Immature natural killer cell (primary cell): ENCODE measurements at places on chromosomes 6 and 20.

GRCh38 chr20:36391456-36391855 is 85.3 kb downstream of the DLGAP4 start:
- DNase-seq = no peak

GRCh38 chr6:106039897-106040592 is 46.1 kb upstream of the PRDM1 start:
- DNase-seq = no peak

- DNase-seq = peak; percentile 28
Observed at GRCh38 chr6:84575264-84575663, 189.1 kb downstream of the TBX18 start.

DNA sequence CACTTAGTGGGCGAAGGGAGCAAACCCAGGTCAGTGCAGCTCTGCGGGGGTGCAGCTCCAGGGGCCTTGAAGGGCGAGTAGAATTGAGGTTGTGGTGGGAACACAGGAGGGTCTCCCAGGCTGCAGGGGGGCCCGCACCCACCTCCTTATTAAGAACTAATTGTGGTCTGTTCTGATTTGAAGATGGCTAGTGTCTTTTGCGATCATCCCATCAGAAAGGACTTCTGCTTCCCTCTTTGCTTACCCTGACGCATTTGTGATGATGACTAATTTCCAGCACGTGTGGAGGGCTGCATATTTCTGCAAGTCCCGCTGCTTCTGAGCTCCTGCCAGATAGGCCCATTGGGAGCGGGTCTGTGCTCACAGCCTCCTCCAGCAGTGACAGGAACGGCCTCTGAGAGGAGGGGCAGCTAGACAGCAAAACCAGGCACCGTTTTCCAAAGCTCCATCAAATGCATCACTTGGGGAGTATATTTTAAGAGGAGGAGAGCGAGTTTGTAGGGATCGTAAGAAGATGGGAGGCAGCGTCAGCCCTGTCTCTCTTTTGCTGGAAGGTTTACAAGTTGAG is 268.9 kb downstream of the CDH4 start:
- DNase-seq = no peak

GRCh38 chr20:6704132-6704861 is 63.2 kb upstream of the BMP2 start:
- no peak for DNase-seq

GRCh38 chr6:7615611-7616383 is 25.8 kb downstream of the SNRNP48 start:
- peak; percentile 18 for DNase-seq

GRCh38 chr20:9551808-9552550 is 37.6 kb downstream of the LAMP5 start:
- DNase-seq = no peak
